ENCODE measurements at places on chromosomes 3 and 15.

- no peak for DNase-seq
Measured at GRCh38 chr3:108137460-108137814, 46.6 kb upstream of the CD47 start.

DNA sequence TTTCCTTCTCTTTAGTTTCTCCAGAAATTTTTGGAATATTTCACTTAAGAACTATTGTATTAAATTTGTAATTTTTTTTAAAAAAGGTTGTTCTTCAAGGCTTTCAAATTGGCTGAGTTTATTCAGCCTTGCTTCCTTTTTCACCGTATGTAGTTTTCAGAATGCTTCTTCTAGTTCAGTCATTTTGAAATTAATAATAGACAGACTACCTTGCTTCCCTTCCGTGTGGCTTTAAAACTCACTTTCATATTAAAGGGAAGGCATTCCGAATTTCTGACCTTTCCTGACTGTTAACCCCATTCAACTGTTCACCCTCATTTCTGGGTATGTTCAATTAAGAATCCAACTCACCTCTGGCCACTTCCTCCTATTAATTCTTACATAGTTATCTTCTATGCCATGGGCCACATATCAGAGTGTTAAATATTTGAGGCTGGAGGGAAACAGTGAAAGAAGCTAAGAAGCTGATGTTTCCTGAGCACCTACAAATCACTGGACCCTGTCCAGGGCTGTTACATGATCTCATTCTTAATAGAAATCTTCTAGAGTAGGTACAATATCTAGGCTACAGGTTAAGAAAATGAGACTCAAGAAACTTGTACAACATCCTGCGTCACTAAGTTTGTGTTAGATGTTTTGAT, 237.5 kb downstream of the P3H2 start:
- DNase-seq = no peak

GRCh38 chr3:174186377-174186989, 672.7 kb upstream of the NAALADL2 start:
- no peak for DNase-seq

DNA sequence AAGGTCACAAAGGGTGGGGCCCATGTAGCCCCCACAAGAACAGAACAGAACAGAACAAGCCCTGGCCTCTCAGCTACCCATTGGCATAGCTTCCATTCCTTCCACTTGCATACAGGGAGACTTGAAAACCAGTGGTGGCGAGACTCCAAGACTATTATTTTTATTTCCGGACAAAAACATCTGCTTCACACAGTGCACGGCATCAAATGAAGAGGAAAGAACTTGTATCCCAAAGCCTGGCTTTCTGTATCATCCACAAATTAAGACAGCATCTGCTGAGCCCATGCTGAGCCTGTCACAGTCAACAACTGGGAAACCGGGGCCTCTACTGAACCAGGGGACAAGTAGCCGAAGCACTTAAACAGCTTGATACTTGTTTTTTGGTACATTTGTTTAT, 56.0 kb downstream of the CLEC3B start:
- DNase-seq = no peak

DNA sequence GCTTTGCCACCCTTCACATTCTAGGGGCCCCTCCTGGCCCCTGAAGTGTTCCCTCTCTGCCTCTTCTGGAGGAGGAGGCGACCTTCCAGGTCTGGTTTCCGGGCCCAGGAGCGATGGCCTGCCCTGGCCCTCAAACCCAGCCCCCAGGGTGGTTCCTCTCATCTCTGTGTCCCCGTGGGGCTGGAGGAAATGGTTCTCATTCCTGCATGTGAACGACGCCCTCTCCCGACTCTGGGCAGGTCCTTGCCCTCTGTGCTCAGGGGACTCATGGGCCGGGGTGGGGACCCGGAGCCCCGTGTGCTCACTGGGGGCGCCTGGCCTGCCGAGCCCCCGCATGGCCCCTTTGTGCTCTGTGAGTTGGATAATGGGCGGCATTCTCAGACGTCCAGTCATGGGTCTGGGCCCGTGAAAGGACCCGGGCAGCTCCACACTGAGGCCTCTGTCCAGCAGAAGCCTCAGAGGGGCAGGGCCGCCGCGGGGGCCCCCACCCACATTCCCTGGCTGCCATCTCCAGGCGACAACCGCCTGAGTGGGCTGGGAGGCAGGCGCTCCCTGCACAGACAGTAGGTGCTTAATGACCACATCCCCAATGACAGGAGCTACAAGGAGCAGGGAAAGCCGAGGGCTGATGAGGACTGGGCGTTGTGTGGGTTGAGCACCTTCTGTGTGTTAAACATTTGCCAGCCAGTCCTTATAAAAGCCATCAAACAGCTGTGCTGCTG, 5.5 kb upstream of the PLXND1 start:
- DNase-seq = no peak

- no peak for DNase-seq
Measured at GRCh38 chr3:170804078-170804477, 65.9 kb downstream of the RPL22L1 start.

GRCh38 chr15:71207141-71207540, 91.9 kb downstream of the THSD4 start:
- DNase-seq = no peak

GRCh38 chr15:66921319-66921915, 144.0 kb upstream of the SMAD3 start:
- no peak for DNase-seq

GRCh38 chr3:185779461-185779860, 45.4 kb downstream of the IGF2BP2 start:
- DNase-seq = no peak

DNA sequence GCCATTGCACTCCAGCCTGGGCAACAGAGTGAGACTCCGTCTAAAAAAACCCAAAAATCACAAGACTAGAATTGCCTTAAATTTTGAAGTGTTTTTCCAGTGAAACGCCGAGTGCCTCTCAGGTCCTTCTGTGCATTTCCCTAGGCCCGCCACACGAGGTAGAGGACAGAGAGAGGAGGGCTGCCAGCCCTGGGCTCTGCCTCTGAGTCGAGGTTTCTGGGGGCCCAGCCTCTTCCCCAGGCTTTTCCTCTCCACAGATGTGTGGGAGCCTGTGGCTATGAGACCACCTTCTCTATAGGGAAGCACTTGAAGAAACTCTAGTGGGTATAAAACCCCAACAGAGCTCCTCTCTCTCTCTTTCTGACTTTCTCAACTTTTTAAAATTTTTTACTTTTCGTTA, 10.9 kb upstream of the EHD4 start:
- DNase-seq = no peak

DNA sequence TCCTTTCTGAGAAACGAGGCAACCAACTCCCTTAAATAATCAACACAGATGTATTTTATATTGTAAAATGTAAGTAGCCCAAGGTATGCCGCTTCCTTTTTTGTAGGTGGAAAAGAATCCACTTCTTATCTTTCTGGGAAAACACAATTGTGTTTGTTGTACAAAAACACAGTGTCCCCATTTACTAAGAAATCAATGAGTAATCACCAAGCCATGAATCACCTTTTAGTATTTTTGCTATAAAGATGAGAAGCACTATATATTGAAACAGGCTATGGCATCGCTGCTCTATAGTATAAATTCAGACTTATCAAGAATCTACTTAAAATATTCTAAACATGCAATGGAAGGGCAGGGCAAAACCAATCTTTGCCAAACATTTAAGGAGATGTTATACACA, 104.0 kb downstream of the TNIK start:
- no peak for DNase-seq

DNA sequence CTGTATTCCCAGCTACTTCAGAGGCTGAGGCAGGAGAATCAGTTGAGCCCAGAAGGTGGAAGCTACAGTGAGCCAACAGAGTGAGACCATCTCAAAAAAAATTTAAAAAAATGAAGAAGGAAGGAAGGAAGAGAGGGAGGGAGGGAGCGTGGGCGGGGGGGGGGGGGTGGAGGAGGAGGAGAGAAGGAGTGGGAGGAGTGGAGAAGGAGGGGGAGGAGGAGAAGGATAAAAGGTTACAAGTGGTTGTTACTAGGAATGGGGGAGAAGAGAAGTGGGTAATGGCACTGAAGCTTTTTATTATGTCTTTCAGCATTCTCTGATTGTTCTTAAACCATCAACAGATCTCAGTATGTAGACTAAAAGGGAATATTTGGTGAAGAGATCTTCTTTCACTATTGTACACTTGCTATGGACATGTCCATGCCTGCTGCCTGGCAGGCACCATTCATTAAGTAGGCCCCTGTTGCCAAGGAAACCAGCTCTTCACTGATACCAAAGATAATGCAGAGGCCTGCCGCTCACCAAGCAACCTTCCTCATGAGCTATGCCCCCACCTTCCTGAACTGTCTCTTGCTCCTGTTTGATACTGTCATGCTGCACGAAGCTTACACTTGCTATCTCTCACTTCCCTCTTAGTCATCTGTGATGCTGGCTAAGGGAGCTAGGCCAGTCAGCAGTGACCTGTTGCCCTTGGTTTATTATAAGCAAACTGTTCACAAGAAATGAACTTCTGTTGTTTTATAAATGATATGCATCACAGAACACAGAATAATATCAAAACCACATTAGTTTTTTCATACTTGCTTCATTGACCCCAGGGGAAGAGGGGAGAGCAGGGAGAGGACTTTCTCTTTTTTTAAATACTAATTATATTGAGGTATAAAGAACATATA, 23.1 kb downstream of the EPM2AIP1 start:
- no peak for DNase-seq

DNA sequence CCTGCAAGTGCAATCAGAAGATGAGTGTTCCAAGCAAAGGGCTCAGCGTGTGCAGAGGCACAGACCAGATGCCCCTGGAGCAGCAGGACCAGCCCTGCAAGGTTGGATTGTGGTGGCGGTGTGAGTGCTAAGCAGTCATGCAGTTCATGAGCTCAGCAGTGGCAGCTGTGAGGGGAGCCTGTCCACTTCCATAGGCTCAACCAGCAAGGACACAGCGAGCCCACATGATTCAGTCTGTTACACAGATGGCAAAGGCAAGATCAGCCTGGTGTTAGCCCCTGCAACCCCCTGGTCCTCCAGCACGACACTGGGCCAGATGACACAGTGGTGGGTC, 95.9 kb upstream of the PRR23E start:
- no peak for DNase-seq

- no peak for DNase-seq
Measured at GRCh38 chr3:194294199-194294894, 56.8 kb downstream of the CPN2 start.

- no peak for DNase-seq
Measured at GRCh38 chr3:37540786-37541185, 320.9 kb upstream of the CTDSPL start.

- no peak for DNase-seq
Measured at GRCh38 chr15:31828594-31828993, 201.7 kb upstream of the CHRNA7 start.

GRCh38 chr3:56459104-56459496, 9.2 kb downstream of the ERC2 start:
- DNase-seq = no peak

- no peak for DNase-seq
Measured at GRCh38 chr15:27936164-27936563, 163.0 kb downstream of the OCA2 start.

Data from stimulated activated CD4-positive, alpha-beta T cell treated with anti-CD3 and anti-CD28 coated beads, TNF-alpha, amount 100 ng/mL, for 4 hours (primary cell).